ENCODE measurements at places on chromosomes 1 and 21. TPM values are rescaled to one million over a fixed set of nuclear protein-coding genes. Genes with fewer than 3 reads are reported as not detected.

ZNF697 gene
- 4.9 TPM for total RNA-seq

SWT1 gene
- 6.1 TPM for total RNA-seq

RIIAD1 gene
- total RNA-seq, result not detected

MFAP2 gene
- total RNA-seq, result 1.5 TPM

MAEL gene
- total RNA-seq, result not detected

SOD1 gene
- total RNA-seq, result 226 TPM

CTH gene
- 2.9 TPM for total RNA-seq

CLCA4 gene
- total RNA-seq, result 0.11 TPM

OXCT2 gene
- total RNA-seq, result 0.23 TPM

GUCA2A gene
- 0.44 TPM for total RNA-seq

KCNJ9 gene
- total RNA-seq, result not detected

TOR3A gene
- 36.0 TPM for total RNA-seq

WNT9A gene
- total RNA-seq, result 24.1 TPM

RHD gene
- total RNA-seq, result not detected

DNA sequence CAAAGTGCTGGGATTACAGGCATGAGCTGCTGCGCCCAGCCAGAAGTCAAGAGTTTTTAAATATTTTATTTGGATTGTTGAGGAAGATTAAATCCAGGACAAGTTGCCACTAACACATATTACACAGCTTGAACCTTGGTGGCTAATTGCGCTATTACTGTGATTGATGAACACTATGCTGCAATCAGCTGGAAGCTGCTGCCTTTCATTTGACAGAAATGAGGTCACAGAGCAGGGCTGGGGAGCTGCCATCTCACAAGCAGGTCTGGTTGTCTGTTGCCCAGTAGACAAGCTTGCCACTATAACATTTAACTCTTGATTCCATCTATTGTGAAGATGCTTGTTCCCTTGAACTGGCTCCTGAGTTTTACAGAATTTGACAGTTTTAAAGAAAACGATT lies 37.4 kb upstream of the NRDC start:
- no peak for DNase-seq

GRCh38 chr21:29504751-29505321 lies 206.1 kb downstream of the BACH1 start:
- DNase-seq, result no peak

- no peak for DNase-seq
These were observed 26.3 kb downstream of the LRRC52 start for GRCh38 chr1:165570078-165570477.

DNA sequence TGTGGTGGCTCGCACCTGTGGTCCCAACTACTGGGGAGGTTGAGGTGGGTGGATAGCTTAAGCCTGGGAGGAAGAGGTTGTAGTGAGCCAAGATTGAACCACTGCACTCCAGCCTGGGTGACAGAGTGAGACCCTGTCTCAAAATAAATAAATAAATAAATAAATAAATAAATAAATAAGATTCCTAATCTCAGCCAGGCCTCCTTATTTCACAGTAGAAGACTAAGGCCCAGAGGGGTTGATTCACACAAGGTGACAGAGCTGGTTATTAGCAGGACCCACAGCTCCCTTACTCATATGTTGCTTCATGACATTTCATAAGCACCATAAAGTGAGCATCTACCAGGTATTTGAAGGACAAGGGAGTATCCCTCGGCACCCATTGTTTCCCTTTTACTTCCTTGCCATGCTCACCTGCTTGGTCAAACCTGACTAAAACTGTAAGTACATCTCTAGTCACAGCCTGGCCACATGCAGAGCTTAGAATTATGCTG lies 32.7 kb downstream of the ALG14 start:
- no peak for DNase-seq

DNA sequence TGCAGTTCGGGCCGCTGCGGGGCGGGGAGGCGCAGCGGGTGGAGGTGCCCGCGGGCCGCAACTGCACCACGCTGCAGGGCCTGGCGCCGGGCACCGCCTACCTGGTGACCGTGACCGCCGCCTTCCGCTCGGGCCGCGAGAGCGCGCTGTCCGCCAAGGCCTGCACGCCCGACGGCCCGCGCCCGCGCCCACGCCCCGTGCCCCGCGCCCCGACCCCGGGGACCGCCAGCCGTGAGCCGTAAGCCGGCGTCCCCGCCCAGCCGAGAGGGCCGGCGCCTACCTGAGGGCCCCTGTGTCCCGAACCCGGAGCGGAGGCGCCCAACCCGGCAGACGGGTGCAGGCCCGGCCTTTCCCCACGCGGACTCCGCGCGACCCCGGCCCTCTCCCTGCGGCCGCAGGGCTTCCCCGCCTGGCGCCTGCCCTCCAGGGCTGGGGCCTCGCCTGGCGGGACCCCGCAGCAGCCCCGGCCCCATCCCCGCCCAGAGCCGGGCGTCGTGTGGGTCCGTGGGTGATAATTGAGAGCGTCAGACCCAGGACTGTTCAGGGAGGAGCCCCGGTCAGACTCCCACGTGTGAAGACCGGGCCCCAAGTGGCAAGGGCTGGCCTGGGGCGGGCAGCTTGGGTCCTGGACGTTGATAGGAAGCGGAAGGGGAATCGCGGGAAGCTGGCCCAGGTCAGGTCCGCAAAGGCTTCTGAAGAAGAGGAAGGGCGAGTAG lies 4.2 kb downstream of the VWA1 start:
- DNase-seq, result no peak

- no peak for DNase-seq
These were observed 120.1 kb downstream of the BACH1 start for GRCh38 chr21:29418813-29419212.

DNA sequence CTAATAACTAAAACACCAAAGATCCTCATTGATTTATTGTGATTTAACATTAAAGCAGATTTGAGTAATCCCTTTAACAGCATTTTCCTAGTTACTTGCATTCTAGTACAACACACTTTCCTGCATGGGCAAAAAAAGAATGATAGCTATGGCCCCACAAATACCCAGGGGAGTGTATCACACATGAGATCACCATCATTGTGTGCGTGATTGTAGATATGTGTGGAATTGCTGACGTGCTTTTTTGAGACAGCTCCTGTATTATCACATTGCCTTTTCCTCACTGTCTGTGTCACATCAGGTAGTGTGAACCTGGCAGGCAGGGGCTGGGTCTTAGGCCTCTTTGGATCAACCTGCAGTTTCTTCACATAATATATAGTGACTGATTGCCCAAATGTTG lies 48.5 kb upstream of the SAMD13 start:
- DNase-seq, result no peak

DNA sequence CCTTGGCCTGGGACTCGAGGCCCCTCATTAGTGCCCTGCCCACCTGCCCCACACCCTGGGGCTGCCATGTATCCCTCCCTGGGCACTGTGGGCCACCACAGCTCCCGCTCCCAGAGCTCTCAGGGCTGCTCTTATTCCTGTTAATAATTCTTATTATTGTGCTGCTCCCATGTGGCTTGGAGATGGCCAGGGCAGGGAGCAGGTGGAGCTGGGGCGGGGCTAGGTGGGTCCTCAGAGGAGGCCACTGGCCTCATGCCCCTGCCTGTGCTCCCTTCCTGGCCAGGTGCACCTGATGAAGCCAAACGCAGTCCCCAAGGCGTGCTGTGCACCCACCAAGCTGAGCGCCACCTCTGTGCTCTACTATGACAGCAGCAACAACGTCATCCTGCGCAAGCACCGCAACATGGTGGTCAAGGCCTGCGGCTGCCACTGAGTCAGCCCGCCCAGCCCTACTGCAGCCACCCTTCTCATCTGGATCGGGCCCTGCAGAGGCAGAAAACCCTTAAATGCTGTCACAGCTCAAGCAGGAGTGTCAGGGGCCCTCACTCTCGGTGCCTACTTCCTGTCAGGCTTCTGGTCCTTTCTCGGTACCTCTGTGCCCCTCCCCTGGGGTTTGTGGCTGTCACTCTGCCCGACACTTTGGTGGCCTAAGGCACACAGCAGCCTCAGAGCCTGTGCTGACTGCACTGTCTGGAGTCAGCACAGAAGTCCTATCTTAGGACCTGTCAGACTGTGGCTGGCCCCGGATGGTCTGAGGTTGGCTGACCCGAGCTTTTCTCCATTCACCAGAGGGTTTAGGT lies 34.1 kb downstream of the BMP8A start:
- no peak for DNase-seq

DNA sequence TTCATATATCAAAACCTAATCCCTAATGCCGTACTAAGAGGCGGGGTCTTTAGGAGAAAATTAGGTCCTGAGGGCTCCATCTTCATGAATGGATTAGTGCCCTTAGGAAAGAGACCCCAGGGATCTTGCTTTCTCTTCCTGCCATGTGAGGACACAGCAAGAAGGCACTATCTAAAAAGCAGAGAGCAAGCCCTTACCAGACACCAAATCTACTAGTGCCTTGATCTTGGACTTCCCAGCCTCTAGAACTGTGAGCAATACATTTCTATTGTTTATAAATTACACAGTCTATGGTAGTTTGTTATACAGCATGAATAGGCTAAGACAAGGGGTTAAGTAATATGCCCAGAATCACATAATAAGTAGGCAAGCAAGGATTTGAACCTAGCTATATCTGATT lies 42.9 kb downstream of the STYXL2 start:
- no peak for DNase-seq

GRCh38 chr1:55468142-55468795 lies 253.1 kb upstream of the USP24 start:
- DNase-seq, result no peak

DNA sequence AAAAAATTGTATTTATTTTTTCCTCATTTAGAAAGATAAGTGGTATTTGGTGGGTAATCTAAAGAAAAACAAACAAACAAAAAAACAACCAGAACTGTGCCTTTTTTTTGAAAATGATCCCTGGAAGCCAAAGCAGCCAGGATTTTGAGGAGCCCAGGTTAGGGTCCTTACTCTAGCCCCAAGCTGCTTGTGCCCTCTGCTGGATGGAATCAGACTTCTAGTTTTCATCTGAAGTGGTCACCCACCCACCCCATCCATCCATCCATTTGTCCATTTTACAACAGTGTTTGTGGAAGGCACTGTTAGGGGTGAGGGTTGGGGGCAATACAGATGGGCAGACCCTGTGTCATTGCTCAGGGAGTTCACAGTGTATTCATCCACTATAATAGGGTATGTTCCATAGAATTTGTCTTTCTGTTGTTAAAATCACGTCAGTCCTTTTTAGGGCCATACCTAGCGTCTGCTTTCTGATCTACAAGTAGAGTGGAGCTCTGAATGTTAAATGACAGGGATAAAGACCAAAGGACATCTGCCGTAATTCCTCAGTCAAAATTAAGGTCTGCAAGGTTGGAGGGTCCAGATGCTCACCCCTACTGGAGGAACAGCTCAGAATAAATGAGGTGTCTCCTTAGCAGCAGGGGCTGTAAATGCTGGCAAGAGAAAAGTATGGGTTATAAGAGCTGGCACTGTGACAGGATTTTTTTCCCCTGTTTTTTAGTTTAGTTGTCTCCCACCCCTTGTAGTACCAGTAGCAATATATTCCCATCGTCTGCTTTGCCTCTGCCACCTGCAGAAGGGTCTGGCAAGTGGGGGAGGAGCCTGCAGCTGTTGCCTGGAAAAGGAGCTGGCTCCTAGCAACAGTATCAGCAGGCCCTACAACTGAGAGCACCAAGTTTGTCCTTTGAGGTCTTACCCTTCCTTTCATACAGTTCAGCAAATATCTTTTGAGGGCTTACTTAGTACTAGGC lies 3.2 kb downstream of the LRRC42 start:
- DNase-seq, result no peak

- DNase-seq, result no peak
These were observed 2.9 kb upstream of the CRABP2 start for GRCh38 chr1:156708218-156708661.

DNA sequence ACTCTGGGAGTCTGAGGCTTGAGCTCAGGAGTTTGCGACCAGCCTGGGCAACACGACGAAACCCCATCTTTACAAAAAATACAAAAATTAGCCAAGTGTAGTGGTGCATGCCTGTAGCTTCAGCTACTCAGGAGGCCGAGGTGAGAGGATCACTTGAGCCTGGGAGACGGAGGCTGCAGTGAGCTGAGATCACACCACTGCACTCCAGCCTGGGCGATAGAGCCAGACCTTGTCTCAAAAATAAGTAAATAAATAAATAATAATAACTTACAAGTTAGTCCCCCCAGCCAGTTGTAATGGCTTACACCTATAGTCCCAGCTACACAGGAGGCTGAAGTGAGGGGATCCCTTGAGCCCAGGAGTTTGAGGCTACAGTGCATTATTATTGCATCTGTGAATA lies 21.7 kb upstream of the BTG2 start:
- DNase-seq, result no peak

GRCh38 chr1:39148942-39149341 lies 55.6 kb upstream of the MACF1 start:
- DNase-seq, result no peak

GRCh38 chr1:217574265-217574949 lies 56.5 kb downstream of the GPATCH2 start:
- DNase-seq, result no peak

DNA sequence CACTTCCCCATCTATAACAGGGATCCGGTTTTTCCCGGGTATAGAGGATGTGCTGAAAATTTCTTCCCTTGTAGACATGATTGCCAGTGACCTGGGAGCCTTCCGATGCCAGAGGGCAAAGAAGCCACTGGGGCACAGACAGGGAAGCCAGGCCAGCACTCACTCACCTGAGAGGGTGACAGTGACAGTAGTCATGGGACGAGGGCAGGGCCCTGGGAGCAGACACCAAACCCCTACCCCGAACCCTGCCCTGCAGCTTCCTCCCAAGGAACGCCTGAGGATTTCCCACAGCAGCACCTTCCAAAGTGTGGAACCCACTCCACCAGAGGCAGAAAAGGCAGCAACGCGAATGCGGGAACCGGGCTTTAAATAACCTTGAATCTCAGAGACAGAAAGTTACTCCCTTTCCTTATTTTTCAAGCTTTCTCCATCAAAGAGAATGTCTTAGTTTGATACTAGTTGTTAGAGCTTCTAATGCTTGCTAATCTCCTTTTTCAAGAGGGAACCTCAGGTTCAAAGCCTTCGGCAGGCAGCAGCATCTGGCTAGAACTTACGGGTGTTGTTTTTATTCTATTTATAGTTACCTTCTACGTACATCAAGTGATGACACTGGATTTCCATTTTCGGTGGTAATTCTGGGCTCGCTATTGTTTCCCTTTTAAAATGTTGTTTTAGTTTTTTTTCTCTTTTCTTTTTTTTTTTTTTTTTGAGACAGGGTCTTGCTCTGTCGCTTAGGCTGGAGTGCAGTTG lies 2.8 kb downstream of the DDOST start:
- no peak for DNase-seq

DNA sequence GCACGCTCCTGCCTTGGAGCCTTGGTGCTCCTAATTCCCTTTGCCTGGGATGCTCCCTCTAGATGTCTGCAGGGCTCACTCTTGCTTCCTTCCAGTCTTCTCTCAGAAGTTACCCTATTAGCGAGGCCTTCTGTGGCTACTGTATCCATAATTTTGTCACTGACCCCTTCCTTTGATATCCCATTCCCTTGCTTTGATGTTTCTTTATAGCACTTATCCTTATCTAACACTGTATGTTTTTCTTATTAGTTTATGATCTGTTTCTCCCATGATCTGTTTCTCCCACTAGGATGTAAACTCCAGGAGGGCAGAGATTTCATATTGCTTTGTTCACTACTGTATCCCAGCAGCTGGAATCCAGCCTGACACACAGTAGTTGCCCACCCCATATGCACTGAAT lies 263.4 kb downstream of the FOXD2 start:
- DNase-seq, result no peak

- no peak for DNase-seq
These were observed 33.8 kb downstream of the HS2ST1 start for GRCh38 chr1:86948212-86948611.

- peak; percentile 53 for DNase-seq
These were observed 5.6 kb upstream of the AHCYL1 start for GRCh38 chr1:109978761-109979488.

- DNase-seq, result no peak
These were observed 3.8 kb downstream of the ZNF644 start for GRCh38 chr1:91018006-91018405.

Data from psoas muscle (tissue), 8 donors.